CD8-positive, alpha-beta memory T cell (primary cell): ENCODE measurements at places on chromosomes 5 and 9. TPM values are rescaled to one million over a fixed set of nuclear protein-coding genes. Genes with fewer than 3 reads are reported as not detected.

The LCN6 gene
- not detected for total RNA-seq

The TSSK1B gene
- not detected for total RNA-seq

The ADCY2 gene
- not detected for total RNA-seq

The EIF4E1B gene
- total RNA-seq = not detected

The DENND4C gene
- total RNA-seq = 19.8 TPM

The CDKN2AIPNL gene
- 42.1 TPM for total RNA-seq

The PCDHA2 gene
- total RNA-seq = not detected

The MPDZ gene
- total RNA-seq = not detected

The LTC4S gene
- 0.57 TPM for total RNA-seq

The FCHSD1 gene
- total RNA-seq = 31.1 TPM

The PDCD1LG2 gene
- 0.33 TPM for total RNA-seq

The NRARP gene
- 1.9 TPM for total RNA-seq

The PNPLA7 gene
- 2.0 TPM for total RNA-seq

The TLR4 gene
- 0.48 TPM for total RNA-seq

The STPG3 gene
- total RNA-seq = 0.27 TPM

The ADAMTS12 gene
- not detected for total RNA-seq

The LMAN2 gene
- 126 TPM for total RNA-seq
